NCI-H2029 treated with DMSO at 0.1 percent for 48 hours (cell line): ENCODE measurements at places on chromosomes 12 and 14.

DNA sequence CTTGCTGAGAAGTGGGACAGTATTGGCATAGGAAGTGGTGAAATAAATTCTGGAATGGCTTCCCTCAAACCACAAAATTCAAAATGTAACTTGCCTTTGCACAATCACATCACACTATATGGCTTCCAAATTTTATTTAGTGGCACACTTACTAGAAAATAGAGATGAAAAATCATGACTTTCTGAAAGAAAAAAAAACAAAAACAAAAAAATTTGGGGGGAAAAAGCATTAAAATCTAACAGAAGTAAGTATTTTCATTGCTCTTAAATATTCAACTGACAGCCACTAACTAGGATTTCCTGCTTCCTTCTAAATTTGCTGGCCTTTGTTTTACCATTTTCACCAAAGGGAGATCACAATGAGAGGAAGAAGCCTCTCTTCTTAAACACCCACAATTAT is 23.0 kb downstream of the ATF7 start:
- DNase-seq = no peak

DNA sequence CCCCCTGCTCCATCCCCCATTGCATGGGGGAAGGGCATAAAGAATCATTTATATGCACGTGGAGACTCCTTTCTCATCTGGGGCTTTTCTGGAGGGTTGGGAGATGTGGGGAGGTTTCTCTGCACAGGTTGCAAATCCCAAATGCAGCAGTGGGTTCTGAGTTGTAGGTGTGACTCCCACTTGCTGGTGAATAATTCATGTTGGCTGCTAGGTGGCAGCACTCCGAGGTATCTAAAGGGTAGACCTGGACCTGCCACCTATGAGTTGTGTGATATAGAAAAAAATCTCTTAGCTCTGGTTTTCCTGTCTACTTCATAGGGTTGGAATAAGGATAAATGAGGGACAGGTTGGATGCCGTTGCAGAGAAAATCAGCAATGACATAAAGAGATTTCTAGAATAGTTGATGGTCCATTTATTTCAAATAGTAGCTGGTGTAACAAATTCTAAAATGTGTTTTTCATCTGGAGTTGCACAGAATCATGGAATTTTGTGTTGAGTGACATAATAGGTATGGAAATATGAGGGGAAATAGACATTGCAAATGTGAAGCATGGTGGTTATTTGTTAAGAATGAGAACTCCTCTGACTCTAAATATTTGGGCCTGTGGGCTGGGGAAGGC is 4.6 kb downstream of the MARCHF9 start:
- no peak for DNase-seq

GRCh38 chr12:118022728-118023109 is 6.2 kb downstream of the RFC5 start:
- DNase-seq = no peak

GRCh38 chr14:34379816-34380470 is 82.1 kb downstream of the SPTSSA start:
- no peak for DNase-seq
